ENCODE measurements at places on chromosomes 7 and 10.

GRCh38 chr10:33115738-33116719 lies 158.0 kb upstream of the ITGB1 start:
- no peak for DNase-seq
- no peaks in the 10 kb centered on the region for H3K36me3 ChIP-seq
- no peaks in the 10 kb centered on the region for H3K4me1 ChIP-seq
- no peak overlapping the region for H3K27ac ChIP-seq
- H3K4me3 ChIP-seq = no peak overlapping the region

- no peaks in the 10 kb centered on the region for H3K27me3 ChIP-seq
- no peak for DNase-seq
- no peaks in the 10 kb centered on the region for H3K36me3 ChIP-seq
These were observed 186.2 kb downstream of the ELFN1 start for GRCh38 chr7:1856161-1856887.

DNA sequence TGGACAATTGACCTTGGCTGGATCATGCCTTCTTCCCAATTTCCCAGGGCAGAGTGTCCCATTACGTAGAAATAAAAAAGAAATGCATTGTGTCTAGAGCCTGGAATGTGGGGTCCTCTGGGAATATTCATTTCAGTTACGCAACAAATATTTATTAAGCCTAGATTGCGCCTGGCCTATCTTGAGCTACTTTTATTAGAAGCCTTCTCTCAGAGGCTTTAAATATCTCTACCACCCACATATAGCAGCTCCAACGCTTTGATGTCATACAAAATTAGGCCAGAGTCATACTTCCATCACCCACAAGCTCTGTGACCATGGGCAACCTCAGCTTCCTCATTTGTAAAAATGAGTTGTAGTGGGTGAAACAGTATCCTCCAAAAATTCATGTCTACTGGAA lies 24.9 kb upstream of the CARD11 start:
- no peaks in the 10 kb centered on the region for H3K4me1 ChIP-seq
- no peaks in the 10 kb centered on the region for H3K27me3 ChIP-seq
- no peak for DNase-seq
- no peak overlapping the region for H3K27ac ChIP-seq
- no peaks in the 10 kb centered on the region for H3K36me3 ChIP-seq

DNA sequence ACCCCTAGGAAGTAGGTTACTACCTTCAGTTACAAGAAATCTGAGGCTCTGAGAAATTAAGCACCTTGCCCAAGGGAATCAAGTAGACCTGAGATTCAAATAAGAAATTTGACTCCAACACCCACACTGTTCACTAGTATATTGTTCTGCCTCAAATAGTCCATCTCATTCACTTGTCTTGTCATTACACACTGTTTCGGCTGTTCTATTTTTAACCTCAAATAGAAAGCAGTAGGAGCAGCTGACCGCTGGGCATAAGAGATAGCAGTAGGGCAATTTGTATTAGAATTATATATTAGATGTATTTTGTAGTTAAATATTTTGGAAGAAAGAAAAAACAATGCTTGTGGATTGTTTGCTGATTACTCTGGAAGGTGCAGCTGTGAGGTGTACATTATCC lies 185.1 kb downstream of the INHBA start:
- H3K27ac ChIP-seq = no peak overlapping the region
- no peak overlapping the region for H3K4me3 ChIP-seq
- no peaks in the 10 kb centered on the region for H3K27me3 ChIP-seq

DNA sequence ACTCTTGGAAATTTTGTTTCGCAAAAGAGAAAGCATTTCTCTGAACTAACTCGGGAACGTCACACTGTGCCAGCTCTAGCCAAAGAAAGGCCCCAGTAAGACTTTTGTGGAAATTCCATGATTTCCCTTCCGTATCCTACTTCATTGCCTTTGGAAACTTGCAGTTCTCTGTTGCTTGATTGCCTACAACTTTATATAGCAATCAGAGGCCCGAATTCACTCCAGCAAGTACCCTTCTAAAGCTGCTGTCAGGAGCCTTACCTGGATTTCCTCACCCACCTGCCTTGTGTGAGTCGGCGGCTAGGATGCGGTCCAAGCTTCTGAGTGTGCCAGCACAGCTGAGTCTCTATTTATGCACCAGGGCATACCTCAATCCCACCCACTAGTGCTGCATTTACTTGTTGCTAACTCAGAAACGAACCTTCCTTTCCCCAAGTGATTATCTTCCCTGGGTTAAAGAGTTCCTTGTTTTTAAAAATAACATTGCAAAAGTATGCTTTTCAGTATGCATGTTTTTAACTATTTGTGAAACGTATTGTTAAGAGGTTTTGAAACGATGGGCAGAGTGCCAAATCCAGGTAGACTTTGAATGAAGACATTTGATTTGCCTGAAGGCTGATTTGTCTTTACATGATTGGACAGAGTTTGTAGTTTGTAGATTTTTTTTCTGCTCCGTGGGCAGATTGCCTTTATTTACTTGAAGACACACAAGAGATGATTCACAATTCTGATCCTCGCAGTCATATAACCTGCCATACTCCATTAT lies at the start of gene AGR2:
Gene AGR2 (minus strand): TSS at position 326 of the 766 bp plus-strand sequence. CDS start 3,203 bp downstream, outside the sequence.
- no peak within 1 kb of the TSS for H3K27ac ChIP-seq
- no peaks in the 10 kb centered on the region for H3K27me3 ChIP-seq
- no peaks in the 10 kb centered on the region for H3K4me1 ChIP-seq
- no peaks in the 10 kb centered on the region for H3K36me3 ChIP-seq
- no peak for DNase-seq
- H3K4me3 ChIP-seq = no peak within 1 kb of the TSS

DNA sequence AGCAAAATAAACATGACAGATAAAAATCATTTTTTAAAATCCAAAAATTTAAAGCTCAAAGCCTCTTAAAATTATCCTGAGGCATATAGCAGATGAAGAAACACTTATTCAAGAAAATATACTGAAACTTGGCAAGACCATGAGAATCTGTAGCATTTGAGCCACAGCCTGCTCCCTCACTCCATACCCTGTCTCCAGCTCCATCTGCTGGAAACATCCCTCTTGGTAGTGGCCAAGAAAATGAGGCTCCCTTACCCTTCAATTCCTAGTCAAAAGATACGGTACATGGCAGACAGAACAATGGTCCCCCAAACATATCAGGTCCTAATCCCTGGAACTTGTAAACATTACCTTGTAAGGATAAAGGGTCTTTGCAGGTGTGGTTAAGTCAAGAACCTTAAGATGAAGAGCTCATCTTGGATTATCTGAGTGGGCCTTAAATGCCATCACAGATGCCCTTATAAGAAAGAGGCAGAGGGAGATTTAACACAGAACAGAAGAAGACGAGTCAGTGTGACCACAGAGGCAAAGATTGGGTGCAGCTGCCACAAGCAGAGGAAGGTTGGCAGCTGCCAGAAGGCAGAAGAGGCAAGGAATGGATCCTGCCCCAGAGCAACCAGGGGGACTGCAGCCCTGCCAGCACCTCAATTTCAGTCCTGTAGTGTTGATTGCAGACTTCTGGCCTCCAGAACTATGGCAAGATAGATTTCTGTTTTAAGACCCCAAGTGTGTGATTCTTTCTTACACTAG lies 149.4 kb downstream of the ZNF248 start:
- H3K4me3 ChIP-seq = no peak overlapping the region
- no peaks in the 10 kb centered on the region for H3K4me1 ChIP-seq
- no peaks in the 10 kb centered on the region for H3K27me3 ChIP-seq

DNA sequence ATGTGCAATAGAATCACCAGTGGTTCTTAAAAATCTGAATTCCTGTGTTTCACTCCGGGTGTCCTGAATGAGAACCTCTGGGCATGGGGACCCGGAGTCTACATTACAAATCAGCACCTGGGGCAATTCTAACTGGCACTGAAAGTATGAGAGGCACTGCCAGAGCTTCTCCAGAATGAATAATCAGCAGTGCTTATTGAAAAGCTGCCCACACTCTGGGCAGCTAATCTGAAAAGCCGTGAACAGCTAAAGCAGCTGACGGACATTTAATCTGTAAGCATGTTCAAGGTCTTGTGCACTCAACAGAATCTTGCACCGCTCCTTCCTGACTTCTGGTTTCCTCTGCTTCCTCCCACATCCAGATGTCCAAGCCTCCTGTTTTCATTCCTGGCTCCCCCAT lies 113.3 kb upstream of the KIF5B start:
- no peak for DNase-seq
- H3K27ac ChIP-seq = no peak overlapping the region
- no peaks in the 10 kb centered on the region for H3K4me1 ChIP-seq
- no peaks in the 10 kb centered on the region for H3K36me3 ChIP-seq

- no peak for DNase-seq
- H3K4me1 ChIP-seq = no peaks in the 10 kb centered on the region
- H3K27ac ChIP-seq = no peak overlapping the region
- no peaks in the 10 kb centered on the region for H3K36me3 ChIP-seq
- H3K4me3 ChIP-seq = no peak overlapping the region
These were observed 70.4 kb upstream of the CFAP46 start for GRCh38 chr10:133012573-133013359.

GRCh38 chr7:150715293-150715692 lies 1.1 kb upstream of the GIMAP1 start:
- H3K36me3 ChIP-seq = no peaks in the 10 kb centered on the region
- no peak overlapping the region for H3K4me3 ChIP-seq
- DNase-seq = no peak
- H3K27ac ChIP-seq = no peak overlapping the region

GRCh38 chr10:117684046-117684610 lies 141.6 kb downstream of the EMX2 start:
- no peak overlapping the region for H3K4me3 ChIP-seq
- H3K27ac ChIP-seq = no peak overlapping the region
- no peaks in the 10 kb centered on the region for H3K27me3 ChIP-seq
- H3K36me3 ChIP-seq = no peaks in the 10 kb centered on the region

GRCh38 chr10:34727595-34728033 lies 87.5 kb downstream of the PARD3 start:
- no peak for DNase-seq
- no peaks in the 10 kb centered on the region for H3K36me3 ChIP-seq
- H3K4me3 ChIP-seq = no peak overlapping the region

DNA sequence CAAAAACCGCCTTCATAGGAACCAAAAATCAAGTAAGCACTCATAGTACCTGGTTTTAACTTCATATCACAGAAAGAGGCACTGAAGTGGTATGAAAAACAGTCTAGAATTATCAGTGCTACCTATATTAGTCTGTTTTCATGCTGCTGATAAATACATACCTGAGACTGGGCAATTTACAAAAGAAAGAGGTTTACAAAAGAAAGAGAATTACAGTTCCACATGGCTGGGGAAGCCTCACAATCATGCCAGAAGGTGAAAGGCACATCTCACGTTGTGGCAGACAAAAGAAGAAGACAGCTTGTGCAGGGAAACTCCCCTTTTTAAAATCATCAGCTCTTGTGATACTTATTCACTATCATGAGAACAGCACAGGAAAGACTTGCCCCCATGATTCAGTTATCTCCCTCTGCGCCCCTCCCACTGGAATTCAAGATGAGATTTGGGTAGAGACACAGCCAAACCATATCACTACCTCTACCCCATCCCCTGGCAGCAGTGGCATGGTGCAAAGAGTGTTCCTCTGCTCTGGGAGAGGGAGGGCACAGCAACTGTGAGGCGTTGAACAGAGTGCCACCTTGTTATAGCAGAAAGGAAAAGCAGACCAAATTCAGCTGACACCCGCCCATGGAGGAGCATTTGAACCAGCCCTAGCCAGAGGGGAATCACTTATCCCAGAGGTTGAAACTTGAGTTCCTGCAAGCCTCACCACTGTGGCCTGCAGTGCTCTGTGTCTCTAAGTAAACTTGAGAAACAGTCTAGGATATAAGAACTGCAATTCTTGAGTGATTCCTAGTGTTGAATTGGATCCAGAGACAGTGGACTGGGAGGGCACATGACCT lies 61.9 kb upstream of the PTPRZ1 start:
- no peaks in the 10 kb centered on the region for H3K27me3 ChIP-seq
- DNase-seq = no peak
- H3K27ac ChIP-seq = no peak overlapping the region
- H3K4me1 ChIP-seq = no peaks in the 10 kb centered on the region
- H3K4me3 ChIP-seq = no peak overlapping the region

GRCh38 chr10:4947635-4948596 lies 15.3 kb upstream of the AKR1C1 start:
- no peak overlapping the region for H3K27ac ChIP-seq
- H3K4me3 ChIP-seq = no peak overlapping the region
- H3K36me3 ChIP-seq = no peaks in the 10 kb centered on the region
- no peak for DNase-seq
- no peaks in the 10 kb centered on the region for H3K4me1 ChIP-seq
- H3K27me3 ChIP-seq = no peaks in the 10 kb centered on the region

DNA sequence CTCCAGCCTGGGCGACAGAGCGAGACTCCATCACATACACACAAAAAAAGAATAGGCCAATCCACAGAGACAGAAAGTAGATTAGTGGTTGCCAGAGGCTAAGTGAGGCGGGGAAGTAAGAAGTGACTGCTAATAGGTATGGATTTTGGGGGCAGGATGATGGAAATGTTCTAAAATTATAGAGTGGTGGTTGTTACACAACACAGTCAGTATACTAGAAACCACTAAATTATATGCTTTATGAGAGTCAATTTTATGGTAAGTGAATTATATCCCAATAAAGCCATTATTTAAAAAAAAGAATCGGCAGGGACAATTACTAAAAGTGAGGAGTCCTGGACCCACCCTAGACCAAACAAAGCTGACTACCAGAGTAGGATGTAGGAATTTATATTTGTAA lies 24.3 kb downstream of the DENND2A start:
- no peak overlapping the region for H3K4me3 ChIP-seq
- peaks cover 20% of the 10 kb centered on the region for H3K4me1 ChIP-seq
- no peak for DNase-seq
- H3K27me3 ChIP-seq = no peaks in the 10 kb centered on the region

GRCh38 chr10:14016011-14016536 lies 314.6 kb downstream of the FRMD4A start:
- no peaks in the 10 kb centered on the region for H3K36me3 ChIP-seq
- no peak for DNase-seq
- H3K4me1 ChIP-seq = no peaks in the 10 kb centered on the region

DNA sequence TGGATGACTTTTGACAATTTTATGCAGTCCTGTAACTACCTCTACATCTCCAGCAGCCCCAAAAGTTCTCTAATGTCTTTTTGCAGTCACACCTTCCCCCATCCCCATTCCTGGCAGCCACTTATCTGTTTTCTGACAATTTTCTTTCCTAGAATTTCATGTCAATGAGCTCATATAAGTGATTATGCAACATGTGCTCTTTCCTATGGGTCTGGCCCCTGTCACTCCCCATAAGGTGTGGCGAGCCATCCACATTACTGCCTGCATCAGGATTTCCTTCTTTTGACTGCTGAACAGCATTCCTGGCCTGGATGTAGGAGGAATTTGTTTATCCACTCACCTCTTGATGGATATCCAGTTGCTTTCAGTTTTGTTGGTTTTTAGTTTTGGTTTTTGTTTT lies 146.7 kb upstream of the MGMT start:
- DNase-seq = no peak
- H3K27ac ChIP-seq = no peak overlapping the region
- H3K4me3 ChIP-seq = no peak overlapping the region
- H3K27me3 ChIP-seq = no peaks in the 10 kb centered on the region
- H3K4me1 ChIP-seq = no peaks in the 10 kb centered on the region

DNA sequence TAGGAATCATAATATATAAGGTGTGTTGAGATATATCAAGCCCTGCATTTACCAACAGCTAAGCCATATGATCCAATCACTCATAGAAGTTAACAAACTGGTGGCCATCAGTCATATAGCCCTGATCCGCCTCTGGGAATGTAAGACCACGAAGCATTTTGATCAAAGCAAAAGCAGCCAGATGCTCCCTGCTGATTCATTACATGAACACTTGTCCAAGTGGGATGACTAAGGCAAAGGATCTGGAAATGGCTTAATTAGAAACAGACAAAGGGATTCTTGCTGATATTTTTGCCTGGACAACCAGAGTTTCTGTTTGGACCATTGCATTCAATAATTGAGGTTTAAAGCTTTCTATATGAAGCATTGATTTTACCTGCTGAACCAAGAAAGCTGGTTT lies 535.5 kb downstream of the GPAM start:
- no peaks in the 10 kb centered on the region for H3K36me3 ChIP-seq
- DNase-seq = no peak
- H3K4me1 ChIP-seq = no peaks in the 10 kb centered on the region
- H3K27me3 ChIP-seq = no peaks in the 10 kb centered on the region
- no peak overlapping the region for H3K4me3 ChIP-seq

All from MM.1S (cell line).